MV-4-11 (cell line): ENCODE measurements at places on chromosomes 5 and 9.

GRCh38 chr5:52746539-52746938, 41.2 kb upstream of the ITGA1 start:
- DNase-seq: no peak

DNA sequence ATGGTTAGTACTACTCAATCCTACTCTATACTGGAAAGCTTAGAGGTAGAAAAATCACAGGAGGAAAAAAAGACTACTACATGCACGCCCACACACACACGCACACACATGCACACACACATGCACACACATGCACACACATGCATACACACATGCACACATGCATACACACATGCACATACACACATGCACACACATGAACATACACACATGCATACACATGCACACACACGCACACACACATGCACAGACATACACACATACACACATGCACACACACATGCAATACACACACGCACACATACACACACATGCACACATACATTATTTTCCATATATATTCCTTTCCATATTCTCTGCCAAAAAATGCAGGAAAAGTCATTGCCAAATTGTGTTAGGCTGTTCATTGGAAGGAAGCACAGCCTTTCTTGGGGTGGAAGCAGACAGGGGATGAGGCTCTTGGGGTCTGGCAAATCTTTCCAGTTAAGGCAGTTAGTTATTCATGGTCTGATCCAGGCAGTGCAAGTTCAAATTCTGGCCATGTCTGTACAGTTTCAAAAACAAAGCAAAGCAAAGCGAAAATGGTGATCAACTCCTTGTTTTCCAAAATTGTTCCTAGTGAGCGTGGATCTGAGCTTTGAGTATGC, 187.9 kb upstream of the EGFLAM start:
- no peak for DNase-seq

DNA sequence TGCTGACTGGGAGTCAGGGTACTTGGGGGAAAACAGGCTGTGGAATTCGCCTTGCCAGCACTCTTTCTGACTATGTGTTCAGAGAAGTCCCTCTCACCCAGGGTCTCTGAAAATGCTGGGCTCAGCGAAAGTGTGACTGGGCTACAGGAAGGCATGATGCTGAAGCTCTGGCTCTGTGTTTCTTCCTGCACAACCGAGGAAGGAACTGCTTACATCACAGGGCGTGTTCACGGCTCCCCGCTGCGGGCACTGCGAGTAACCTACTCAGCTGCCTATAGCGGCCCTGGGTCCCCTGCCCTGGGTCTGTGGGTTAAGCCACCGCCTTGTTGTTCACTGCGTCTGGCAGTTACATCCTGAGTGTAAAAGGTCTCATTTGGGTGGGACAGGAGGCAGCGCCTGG, 222.4 kb upstream of the IRX4 start:
- DNase-seq: no peak

DNA sequence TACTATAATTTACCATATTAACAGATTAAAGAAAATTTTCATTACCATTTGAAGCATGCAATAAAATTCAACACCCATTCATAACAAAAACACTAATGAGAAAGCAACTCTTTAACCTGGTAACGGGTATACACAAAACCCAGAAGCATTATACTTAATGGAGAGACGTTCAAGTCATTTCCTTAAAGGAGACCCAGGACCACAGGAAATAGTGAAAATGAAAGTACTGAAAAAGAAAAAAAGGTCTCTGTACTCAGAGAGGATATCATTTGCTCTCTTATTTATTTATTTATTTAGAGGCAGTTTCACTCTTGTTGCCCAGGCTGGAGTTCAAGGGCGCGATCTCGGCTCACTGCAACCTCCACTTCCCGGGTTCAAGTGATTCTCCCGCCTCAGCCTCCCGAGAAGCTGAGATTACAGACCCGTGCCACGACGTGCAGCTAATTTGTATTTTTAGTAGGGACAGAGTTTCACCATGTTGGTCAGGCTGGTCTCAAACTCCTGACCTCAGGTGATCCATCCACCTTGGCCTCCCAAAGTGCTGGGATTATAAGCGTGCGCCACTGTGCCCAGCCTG, 61.6 kb downstream of the SETX start:
- no peak for DNase-seq

GRCh38 chr5:1246711-1247431, 21.7 kb downstream of the SLC6A18 start:
- no peak for DNase-seq

- no peak for DNase-seq
Observed at GRCh38 chr5:124056326-124056990, 544.5 kb downstream of the CSNK1G3 start.
